ENCODE measurements at places on chromosomes 1 and 21.

- no peak for DNase-seq
These were observed 8.2 kb upstream of the CAPZB start for GRCh38 chr1:19493547-19493946.

DNA sequence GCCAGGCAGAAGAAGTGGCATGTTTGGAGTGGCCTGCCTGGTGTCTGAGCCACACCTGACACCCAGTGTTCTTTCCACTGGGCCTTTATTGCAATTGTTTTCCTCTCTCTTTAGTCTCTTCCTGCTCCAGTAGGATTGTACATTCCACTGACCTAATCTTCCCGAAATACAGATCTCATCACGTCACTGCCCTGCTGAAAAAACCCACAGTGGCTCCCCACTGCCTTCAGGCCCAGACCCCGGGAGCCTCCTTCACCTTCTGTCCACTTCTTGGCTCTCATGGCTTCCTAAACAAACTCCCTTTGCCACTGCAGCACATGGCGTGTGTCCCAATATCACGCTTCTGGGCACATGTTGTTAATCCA, 25.3 kb upstream of the ATP5PO start:
- DNase-seq: no peak

DNA sequence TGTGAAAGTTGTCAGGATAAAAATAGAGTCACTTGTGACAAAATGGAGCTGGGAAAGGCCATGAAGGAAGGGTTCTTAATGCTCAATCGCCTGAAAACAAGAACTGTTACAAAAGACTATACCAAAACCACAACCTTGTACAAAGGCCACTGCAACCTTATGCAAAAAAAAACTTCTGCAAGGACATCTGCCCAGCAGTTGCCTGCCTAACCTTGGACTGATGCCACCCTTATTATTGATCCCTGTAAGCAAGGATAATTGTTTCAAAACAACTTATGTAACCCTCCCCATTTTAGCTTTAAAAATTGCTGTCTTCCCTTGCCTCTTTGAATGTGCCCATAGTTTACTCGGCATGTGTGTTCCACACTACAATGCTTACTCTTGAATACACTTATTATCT, 5.7 kb downstream of the ALG14 start:
- DNase-seq: no peak

DNA sequence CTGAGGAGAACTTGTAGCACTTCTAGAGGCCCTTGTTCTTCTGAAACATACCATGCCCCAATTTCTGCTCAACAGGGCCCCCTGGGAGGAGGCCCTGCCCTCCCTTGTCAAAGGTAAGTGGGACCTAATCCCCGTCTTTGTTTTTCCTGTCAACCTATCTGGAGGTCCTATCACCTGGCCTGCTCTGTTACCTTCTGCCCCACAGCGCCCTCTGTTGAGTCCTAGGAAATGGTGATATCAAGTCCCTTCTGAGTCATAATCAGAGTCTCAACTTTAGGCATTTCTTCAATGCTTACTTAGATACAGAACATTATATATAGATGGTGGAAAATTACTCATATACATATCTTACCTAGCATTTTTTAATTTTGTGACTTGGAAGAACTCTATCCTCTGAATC, 28.2 kb upstream of the FCRL4 start:
- no peak for DNase-seq
